ENCODE measurements at places on chromosomes 5 and 9.

DNA sequence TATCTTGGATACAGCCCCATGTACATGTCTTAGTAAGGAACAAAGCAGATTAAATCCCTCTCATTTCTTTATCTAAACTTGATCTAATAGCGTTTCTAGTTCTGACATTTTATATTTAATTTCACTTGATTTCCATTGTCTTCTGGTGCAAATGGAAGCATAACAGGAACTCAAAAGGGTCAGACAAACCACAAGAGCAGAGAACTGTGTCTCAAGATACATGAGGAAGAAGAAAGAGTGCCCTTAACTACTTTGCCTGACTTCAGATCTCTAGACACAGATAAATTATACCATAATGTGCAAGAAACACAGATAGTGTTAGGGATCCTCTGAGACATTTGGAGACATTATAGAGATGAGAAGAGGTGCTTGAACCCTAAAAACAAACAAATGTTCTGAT, 20.7 kb upstream of the STX17 start:
- no peak for DNase-seq

DNA sequence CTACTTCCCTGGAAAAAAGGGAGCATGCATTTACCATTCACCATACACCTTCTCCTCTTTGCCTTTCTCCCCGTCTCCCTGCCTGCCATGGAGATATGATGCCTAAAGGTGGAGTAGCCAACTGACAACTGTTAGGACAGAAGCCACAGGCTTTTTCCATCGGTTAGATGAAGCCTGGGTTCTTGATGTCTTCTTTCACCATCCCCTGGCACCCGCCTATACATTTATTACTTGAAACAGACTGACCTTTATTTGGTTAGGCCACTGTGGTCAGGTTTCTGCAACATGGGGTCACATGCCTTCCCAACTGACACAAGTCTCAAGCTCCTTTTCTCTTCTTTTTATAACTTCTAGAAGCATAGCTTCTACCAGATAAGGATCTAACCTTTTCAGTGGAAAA, 7.1 kb downstream of the LCP2 start:
- no peak for DNase-seq

- no peak for DNase-seq
Measured at GRCh38 chr5:66597183-66597757, 1.1 kb downstream of the MAST4 start.

- no peak for DNase-seq
Measured at GRCh38 chr9:113011911-113012381, at the start of gene ZNF883. ZNF883 (minus strand) TSS chr9:113012192.

DNA sequence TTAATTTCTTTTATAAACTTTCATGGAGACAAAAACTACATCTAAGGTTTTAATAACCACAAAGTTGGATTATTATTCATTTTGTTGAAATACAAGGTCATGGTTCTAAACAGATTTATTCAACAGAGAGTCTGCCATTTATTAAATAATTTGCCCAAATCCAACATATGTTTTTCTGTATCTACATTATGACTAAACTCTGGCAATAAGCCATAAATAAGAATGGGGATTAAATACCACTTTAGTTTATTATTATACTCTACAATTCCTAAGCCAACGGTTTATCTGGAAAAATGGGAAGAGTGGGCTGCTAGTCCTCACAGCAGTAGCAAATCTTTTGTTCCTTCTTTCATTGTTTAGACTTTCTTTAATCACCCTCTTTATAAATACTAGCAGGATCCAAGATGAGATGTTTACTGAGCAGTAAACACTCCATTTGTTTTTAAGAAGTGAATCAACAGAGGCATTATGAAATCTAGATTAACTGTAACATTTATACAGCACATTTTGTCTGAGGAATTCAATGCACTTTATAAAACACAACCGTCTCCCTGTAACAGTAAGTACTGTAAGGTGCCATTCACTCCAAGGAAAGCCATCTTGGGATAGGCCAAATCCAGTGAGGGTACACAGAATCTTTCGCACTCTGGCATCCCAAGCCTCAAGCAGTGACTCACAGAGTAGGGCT, 89.7 kb downstream of the DROSHA start:
- DNase-seq: no peak
